Sciatic nerve (tissue), 2 donors: ENCODE measurements at places on chromosomes 5 and 9. TPM values are rescaled to one million over a fixed set of nuclear protein-coding genes. Genes with fewer than 3 reads are reported as not detected.

DNA sequence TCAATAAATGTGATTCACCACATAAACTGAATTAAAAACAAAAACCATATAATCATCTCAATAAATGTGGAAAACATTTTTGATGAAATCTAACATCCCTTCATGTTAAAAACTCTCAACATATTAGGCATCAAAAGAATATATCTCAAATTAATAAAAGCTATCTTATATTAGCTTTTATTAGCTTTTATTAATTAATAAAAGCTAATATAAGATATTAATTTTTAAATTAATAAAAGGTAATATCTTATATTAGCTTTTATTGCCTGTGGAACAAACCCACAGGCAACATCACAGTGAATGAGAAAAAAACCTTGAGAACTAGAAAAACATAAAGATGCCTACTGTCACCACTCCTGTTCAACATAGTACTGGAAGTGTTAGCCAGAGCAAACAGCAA lies 338.9 kb upstream of the GRIA1 start:
- no peak for DNase-seq

DNA sequence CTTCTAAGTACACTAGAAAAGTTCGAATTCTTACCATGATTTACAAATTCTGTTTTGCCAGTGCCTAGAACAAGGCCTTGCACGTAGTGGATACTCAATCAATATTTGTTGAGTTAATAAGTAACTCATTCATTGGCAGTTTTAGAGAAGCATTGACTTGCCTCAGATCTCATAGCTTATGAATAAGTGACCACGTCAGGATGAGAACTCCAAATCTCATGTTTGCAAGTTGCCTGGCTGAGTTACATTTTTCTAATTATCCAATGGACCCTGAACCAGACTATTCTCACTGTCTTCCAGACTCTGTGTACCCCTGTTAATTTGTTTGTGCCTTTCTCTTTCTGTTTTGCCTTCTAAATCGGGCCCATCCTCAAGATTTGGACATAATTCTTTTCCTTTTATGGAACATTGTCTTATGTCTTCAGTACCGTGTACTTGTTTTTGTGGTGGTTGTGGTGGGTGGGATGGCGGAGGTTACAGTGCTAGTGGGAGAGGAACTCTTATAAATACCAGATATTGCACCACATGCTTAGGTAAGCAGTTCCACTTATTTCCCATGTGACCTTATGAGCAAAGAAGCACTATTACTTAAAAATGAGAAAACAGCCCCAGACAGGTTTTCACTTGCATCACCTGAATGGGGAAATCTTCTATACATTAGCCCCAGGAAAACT lies 96.3 kb downstream of the UNC13B start:
- DNase-seq = no peak

- DNase-seq = no peak
Measured at GRCh38 chr5:42767491-42768105, 11.0 kb downstream of the CCDC152 start.

DNA sequence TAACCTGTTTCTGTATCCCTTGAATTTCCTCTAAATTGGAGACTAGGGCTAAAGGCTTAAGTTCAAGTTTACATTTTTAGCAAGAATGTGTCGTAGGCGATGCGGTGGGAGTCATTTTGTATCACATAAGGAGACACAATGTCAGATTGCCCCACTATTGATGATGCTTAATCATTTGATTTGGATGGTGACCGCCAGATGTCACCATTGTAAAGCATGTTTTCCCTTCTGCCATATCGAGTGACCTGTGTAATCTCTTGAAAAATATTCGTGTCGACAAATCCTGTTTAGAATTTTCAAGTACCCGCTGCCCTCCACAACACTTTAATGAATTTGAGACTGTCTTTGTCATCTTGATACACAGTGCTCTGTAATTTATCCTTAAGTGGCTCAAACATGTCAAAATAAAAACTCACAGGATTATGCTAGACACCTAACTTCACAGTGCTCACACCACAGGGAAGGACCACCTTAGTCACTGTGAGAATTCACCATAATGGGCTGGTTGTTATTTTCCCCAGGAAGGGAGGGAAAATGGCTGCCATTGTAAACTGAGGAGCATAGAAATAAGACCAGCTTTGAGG lies 34.5 kb upstream of the SLC46A2 start:
- no peak for DNase-seq

DNA sequence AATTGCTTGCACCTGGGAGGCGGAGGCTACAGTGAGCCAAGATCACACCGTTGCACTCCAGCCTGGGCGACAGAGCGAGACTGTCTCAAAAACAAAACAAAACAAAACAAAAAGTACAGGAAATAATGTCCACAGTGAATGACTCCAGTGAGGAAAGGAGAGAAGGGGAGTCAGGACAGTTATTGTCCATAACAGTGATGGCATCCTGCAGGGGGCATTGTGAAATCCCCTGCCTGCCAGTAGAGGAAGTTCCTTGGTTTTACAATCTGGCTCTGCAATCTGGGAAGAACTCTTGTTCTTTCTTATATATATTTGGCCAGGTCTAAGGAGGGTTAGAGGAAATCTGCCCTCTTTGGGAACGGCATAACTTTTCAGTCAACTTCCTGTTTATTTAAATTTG lies 8.2 kb downstream of the SH3GL2 start:
- no peak for DNase-seq

The FST gene
- 27.6 TPM for total RNA-seq

- peak; percentile 87 for DNase-seq
Measured at GRCh38 chr5:176660860-176661641, 13.8 kb downstream of the TSPAN17 start.

- DNase-seq = no peak
Measured at GRCh38 chr5:108641596-108641995, 106.1 kb upstream of the FER start.

The ADAMTS2 gene
- 25.3 TPM for total RNA-seq

GRCh38 chr9:135500071-135500524 lies 384 bp upstream of the MRPS2 start:
- no peak for DNase-seq

DNA sequence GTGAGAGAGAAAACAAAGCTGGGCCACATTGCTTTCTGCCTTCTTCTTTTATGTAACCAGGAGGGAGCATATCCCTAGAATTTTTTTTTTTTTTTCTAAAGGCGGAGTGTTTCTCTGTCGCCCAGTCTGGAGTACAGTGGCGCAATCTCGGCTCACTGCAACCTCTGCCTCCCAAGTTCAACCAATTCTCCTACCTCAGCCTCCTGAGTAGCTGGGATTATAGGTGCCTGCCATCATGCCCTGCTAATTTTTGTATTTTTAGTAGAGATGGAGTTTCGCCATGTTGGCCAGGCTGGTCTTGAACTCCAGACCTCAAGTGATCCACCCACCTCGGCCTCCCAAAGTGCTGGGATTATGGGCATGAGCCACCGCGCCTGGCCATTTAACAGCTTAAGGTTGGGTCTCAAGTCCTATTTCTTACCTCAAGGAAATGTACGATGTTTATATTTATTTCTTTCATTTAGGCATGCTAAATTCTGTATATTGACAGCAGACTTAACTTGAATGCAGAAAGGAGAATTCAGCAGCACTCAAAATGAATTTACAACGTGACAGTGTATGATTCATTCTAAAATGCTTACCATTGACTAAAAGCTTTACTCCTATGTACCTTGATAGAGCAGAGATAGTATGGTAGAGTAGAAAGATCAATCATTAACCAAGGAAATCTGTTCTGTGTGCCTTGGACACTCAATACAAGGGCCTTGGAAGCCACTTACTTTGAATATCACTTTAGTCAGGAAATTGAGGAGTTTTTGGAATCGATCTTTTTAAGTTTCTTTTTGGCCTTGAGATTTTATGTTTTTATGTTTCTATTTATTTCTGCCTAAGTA lies 100.9 kb downstream of the F2RL2 start:
- DNase-seq = no peak

- no peak for DNase-seq
Measured at GRCh38 chr5:165538065-165538464, 2032.6 kb downstream of the MAT2B start.

GRCh38 chr9:79731171-79731890 lies 159.6 kb downstream of the TLE4 start:
- DNase-seq = no peak

DNA sequence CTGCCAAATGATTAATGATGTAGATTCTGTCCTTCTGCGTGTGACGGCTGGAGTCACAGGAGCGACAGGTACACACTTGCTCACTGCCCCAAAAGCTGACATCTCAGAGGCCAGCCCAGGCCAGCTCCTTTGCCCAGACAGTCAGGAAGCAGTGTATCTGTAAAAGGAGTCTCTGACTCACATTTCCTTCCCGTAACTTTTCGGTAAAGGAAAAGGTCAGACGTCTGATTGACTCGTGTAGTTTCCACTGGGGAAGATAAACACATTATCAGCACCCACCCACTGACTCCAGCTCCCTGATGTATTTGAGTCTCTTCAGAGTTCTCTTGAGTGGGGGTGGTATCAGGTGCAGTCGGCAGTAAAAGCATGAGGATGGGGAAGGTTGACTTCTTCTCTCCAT lies 64.4 kb upstream of the WWC1 start:
- no peak for DNase-seq

- no peak for DNase-seq
Measured at GRCh38 chr5:178113141-178113787, at the start of gene N4BP3. N4BP3 (plus strand) TSS chr5:178113532; CDS start chr5:178119584, 6,052 bp downstream.

The SAXO1 gene
- total RNA-seq = 0.49 TPM

The FOXD1 gene
- 99.3 TPM for total RNA-seq

- no peak for DNase-seq
Measured at GRCh38 chr9:75033791-75034473, 5.8 kb upstream of the CARNMT1 start.

GRCh38 chr5:167448376-167448775 lies 843.1 kb upstream of the WWC1 start:
- no peak for DNase-seq

DNA sequence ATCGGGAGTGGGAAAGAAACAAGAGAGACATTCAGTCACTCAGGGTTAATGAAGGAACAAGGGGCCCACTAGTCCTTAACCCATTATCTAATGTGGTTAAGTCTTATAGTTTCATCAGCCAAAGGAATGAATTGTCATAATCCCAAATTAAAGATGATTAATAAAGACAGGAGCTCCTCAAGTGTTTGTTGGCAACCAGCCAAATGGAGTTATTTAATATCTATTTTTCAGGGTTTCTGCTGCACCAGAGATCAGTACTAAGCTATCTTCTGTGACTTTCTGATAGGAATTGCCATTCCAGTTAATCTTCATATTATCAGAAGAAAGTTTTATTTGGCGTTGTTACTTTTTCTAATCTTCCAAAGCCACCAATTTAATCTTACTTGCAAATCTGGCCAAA lies 34.0 kb upstream of the FCHO2 start:
- no peak for DNase-seq

GRCh38 chr5:172763120-172763464 lies 7.9 kb downstream of the DUSP1 start:
- peak; percentile 43 for DNase-seq

GRCh38 chr9:77978086-77978781 lies 53.4 kb downstream of the GNAQ start:
- no peak for DNase-seq

The PDLIM4 gene
- total RNA-seq = 50.2 TPM

- no peak for DNase-seq
Measured at GRCh38 chr9:97271292-97271691, 36.2 kb upstream of the CCDC180 start.

GRCh38 chr9:85178474-85178873 lies 508.9 kb downstream of the NTRK2 start:
- no peak for DNase-seq

GRCh38 chr5:55364537-55365055 lies 56.8 kb downstream of the MTREX start:
- DNase-seq = no peak

The SH3RF2 gene
- 3.0 TPM for total RNA-seq

The MCTP1 gene
- 63.1 TPM for total RNA-seq

DNA sequence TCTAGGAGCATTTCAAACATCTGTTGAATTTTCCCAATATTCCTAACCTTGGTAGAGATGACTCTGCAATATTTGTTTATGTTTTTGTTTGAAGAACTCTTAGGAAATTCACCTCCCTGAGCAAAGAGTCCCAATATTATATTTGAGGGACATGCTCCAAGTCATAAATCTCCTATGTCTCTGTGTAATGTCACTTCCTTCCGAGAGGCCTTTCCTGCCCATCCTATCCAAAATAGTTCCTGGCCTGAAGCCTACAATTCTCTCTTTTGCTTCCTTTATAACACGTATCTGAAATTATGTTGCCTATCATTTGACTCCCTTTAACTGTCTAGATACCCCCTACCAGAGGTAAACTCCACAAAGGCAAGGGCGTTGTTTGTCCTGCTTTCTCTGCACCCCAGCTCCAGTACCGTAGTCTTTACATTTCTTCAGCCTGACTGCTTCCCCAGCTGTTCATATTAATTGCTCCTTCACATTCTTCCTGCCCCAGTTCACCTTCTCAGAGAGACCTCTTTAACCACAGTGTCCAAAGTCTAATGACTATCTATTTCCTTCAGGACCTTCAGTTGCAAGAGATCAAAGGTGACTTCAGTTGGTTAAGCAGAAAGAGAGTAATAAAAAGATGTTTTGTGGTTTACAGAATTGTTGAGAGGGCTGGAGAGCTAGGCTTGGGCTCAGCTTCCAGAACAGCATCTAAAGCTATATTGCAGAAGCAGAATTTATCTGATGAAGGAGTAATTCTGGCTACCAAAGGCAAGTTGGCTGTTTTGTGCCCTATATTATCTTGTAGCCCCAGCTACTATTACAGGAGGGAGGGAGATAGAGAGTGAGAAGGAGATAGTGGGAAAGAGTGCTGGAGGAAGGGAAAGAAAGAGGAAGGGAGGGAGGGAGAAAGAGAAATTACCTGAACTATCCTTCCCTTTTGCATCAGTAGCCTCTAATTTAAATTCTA lies 109.3 kb upstream of the TMEM161B start:
- DNase-seq = no peak

The LRRC19 gene
- total RNA-seq = not detected

The PCDHB2 gene
- 3.8 TPM for total RNA-seq

The GALT gene
- 48.9 TPM for total RNA-seq

GRCh38 chr5:7436521-7436920 lies 40.6 kb downstream of the ADCY2 start:
- DNase-seq = no peak

DNA sequence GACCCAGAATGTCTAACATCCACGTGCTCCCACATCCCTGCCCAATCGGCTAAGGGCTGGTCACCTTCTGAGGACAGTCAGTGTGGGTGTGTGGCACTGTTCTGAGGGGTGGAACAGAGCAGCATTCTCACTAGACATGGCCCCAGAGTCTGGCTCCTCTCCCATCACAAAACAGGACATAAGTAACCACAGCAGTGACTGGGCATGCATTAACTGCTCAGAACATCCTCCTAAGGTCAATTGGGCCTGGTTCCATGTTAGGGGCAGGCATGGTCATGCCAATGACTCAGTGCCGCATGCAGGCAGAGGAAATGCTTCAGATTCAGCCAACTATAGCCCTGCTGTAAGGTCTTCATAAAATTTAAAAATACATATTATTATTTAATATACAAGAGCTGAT lies 12.9 kb downstream of the MACROH2A1 start:
- no peak for DNase-seq

GRCh38 chr5:15446552-15446951 lies 53.4 kb upstream of the FBXL7 start:
- DNase-seq = no peak

The RNF183 gene
- total RNA-seq = not detected

The CAAP1 gene
- total RNA-seq = 12.1 TPM

GRCh38 chr5:168978015-168978414 lies 322.9 kb downstream of the SLIT3 start:
- no peak for DNase-seq

The ABCA1 gene
- 65.8 TPM for total RNA-seq
